ENCODE measurements at places on chromosomes 12 and 14.
A peak's percentile ranks its signal among the peaks of the same experiment; 100 is the strongest.

GRCh38 chr14:102579696-102580549 lies 12.5 kb upstream of the RCOR1 start:
- no peaks in the 10 kb centered on the region for H3K27me3 ChIP-seq
- no peaks in the 10 kb centered on the region for H3K36me3 ChIP-seq
- no peak overlapping the region for H3K4me3 ChIP-seq
- no peak overlapping the region for H3K27ac ChIP-seq
- DNase-seq, result peak; percentile 73

GRCh38 chr12:43282106-43282505 lies 269.9 kb downstream of the ADAMTS20 start:
- H3K27ac ChIP-seq, result no peak overlapping the region
- H3K4me3 ChIP-seq, result no peak overlapping the region

- no peaks in the 10 kb centered on the region for H3K36me3 ChIP-seq
- no peak overlapping the region for H3K27ac ChIP-seq
- H3K4me3 ChIP-seq, result no peak overlapping the region
- peak; percentile 83 for DNase-seq
Observed at GRCh38 chr12:11885261-11886038, 185.3 kb upstream of the BCL2L14 start.

DNA sequence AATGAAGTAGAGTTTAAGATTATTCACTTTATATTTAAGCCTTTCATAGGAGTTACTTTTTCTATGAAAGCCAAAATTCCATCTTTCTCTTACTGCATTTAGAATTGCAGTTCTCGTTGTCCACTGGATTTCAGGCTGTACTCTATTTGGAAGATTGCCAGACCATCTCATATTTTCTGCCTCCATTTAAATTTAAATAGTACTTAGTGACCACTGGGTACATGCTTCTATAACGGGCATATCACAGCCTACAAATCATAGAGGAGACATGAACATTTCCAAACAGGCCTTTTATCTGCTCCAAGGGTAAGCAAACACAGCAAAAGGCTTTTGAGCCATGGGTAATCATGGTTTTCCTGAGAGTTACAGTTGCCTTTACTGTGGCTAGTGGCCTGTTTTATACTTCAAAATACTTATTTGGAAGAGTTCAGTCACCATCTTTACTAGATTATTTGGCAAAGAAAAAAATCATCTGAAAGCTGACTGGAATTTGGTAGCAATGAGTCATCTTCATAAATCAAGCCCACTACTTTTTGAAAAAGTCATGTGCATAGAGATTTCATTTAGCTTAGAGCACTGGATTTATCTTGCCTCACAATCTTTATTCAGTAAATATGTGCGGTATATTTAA lies 15.7 kb downstream of the ANO6 start:
- H3K27me3 ChIP-seq, result no peaks in the 10 kb centered on the region
- H3K27ac ChIP-seq, result peak overlapping the region; percentile 55
- H3K36me3 ChIP-seq, result no peaks in the 10 kb centered on the region
- DNase-seq, result peak; percentile 87
- H3K4me3 ChIP-seq, result no peak overlapping the region
- H3K4me1 ChIP-seq, result peaks cover 35% of the 10 kb centered on the region

DNA sequence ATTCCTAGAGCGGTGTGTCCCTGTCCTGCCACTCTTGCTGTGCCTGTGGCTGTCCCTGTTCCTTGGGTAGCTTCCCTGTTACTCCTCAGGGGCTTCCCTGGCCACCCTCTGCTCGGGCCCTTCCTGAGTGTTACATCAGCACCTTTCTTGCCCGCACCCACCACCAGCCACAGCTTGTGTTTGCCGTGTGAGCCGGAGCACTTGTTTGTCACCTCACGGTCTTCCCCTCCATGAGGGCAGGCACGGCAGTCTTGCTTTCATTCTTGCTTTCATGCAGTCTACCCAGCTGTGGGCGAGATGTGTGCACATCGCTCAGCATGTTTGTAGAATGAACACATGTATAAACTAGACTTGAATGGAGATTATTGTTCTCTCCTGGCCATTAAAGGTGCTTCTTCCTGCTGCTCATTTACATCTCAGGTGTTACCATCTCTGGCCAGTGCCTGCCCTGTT lies 42.0 kb downstream of the TRAF3 start:
- no peak overlapping the region for H3K4me3 ChIP-seq
- H3K27me3 ChIP-seq, result no peaks in the 10 kb centered on the region
- H3K4me1 ChIP-seq, result no peaks in the 10 kb centered on the region
- no peak for DNase-seq

DNA sequence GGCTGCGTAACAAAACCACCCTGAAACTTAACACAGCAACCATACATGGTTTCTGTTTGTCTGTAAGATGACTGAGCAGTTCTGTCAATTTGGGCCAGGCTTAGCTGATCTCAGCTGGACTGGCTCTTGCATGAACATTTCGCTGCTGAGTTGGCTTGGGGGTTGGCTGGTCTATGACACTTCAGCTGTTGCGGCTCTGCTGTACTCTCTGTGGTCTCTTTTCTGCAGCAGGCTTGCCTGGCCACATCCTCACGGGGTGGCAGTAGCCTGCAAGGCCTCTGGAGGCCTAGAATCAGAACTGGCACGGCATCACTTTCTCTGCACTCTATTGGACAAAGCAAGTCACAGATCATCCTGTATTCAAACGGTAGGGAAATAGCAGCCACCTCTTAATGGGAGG lies 216.2 kb downstream of the BCL11B start:
- H3K36me3 ChIP-seq, result no peaks in the 10 kb centered on the region
- H3K4me3 ChIP-seq, result no peak overlapping the region
- no peaks in the 10 kb centered on the region for H3K4me1 ChIP-seq
- no peak overlapping the region for H3K27ac ChIP-seq

- H3K27me3 ChIP-seq, result no peaks in the 10 kb centered on the region
- no peaks in the 10 kb centered on the region for H3K36me3 ChIP-seq
- no peak overlapping the region for H3K4me3 ChIP-seq
- H3K27ac ChIP-seq, result no peak overlapping the region
- DNase-seq, result peak; percentile 81
Observed at GRCh38 chr12:31491841-31492598, 98.9 kb downstream of the DENND5B start.

DNA sequence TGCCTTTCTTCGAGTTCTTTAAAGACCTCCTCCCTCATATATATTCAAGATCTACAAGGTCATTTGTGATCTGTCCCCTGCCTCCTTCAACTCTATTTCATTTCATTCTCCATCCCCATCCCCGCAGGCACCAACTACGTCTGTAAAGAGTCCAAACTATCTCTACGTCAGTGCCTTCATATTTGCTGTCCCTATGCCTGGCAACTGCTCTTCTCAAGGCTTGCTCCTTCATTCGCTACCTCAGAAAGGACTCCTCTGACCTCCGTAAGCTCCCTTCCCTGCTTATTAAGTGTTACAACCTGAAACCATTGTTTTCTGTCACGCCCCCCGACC lies 650 bp downstream of the LLPH start:
- no peak for DNase-seq
- H3K27me3 ChIP-seq, result no peaks in the 10 kb centered on the region
- peak overlapping the region; percentile 97 for H3K27ac ChIP-seq
- H3K4me1 ChIP-seq, result peaks cover 3% of the 10 kb centered on the region
- peak overlapping the region; percentile 80 for H3K4me3 ChIP-seq
- peaks cover 5% of the 10 kb centered on the region for H3K36me3 ChIP-seq

- no peak overlapping the region for H3K4me3 ChIP-seq
- H3K36me3 ChIP-seq, result no peaks in the 10 kb centered on the region
- no peak for DNase-seq
- peaks cover 19% of the 10 kb centered on the region for H3K4me1 ChIP-seq
- no peak overlapping the region for H3K27ac ChIP-seq
Observed at GRCh38 chr12:124569375-124570148, 2.1 kb upstream of the NCOR2 start.

All from fibroblast of lung (primary cell).